DMS53 (cell line): ENCODE measurements at places on chromosomes 2 and 18.
A peak's percentile ranks its signal among the peaks of the same experiment; 100 is the strongest.

DNA sequence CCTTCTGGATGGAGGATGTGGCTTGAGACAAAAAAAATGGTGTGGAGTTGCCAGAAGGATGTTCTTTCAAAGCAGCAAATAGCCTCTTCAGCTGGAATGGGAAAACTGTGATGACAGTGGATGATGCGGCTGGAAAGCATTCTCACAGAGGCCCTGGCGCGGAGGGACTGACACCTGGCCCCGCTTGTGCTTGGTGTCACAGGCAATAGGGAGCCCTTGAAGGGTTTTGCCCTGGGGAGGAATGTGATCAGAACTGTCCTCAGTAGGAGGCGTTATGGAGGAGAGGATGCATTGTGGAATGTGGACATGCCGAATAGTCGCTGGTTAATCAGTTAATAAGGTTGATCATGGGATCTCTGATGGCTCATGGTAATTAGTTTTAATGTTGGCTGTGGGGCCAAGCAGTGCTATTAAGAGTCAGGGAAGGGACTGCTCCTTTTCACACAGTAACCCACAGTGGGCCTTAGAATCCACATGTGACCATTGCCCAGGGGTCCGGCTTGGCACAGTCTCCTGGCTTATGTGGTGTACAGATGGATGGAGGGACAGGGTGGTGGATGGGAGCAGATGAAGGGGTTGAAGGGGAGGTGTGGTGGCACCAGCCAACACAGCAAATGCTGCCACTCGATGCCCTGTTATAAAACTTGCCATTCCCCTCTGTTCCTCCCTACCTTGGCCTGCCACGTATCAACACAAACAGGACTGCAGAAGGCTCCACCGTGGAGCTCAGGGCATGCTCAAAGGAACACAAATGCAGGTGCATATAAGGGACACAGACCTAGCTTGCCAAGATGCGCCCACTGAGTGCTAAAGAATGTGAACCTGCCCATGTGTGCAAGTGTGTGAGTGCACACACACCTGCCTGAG is 71.7 kb downstream of the CIB4 start:
- no peak for DNase-seq

GRCh38 chr2:86301009-86301408 is 36.4 kb downstream of the REEP1 start:
- DNase-seq, result no peak

- DNase-seq, result peak; percentile 24
These were observed 1531.9 kb upstream of the ACVR2A start for GRCh38 chr2:146312899-146313298.

DNA sequence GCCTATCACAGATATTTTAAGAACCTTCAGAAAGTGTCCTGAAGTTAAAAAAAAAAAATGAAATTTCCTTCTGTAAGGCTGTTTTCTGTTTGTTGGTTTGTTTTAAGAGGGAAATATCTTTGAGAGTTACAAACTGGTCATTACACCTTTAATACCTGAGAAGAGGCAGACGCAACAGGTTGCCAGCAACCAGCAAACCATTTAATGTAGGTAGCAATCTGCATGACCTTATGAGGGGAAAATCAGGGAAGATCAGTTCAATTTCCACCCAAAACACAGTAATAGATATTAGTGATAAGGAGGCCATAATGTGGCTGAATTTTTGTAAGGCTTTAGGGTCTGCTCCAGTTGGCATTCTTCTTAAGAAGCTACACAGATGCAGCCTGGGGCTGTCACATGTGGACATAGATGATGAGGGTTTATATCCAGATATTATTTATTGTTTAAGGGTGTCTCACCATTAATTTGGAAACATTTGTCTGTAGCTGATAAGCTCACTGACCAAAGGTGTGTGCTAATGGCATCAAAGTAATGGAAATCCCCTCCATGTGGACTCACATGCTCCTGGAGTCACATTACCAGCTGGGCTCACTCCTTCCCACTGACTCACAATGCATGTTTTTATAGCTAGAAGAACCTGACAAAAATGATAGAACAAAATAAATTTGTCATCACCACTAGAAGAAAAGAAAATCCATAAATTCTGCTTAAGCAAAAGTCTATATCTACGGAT is 83.5 kb upstream of the DTNA start:
- peak; percentile 17 for DNase-seq

DNA sequence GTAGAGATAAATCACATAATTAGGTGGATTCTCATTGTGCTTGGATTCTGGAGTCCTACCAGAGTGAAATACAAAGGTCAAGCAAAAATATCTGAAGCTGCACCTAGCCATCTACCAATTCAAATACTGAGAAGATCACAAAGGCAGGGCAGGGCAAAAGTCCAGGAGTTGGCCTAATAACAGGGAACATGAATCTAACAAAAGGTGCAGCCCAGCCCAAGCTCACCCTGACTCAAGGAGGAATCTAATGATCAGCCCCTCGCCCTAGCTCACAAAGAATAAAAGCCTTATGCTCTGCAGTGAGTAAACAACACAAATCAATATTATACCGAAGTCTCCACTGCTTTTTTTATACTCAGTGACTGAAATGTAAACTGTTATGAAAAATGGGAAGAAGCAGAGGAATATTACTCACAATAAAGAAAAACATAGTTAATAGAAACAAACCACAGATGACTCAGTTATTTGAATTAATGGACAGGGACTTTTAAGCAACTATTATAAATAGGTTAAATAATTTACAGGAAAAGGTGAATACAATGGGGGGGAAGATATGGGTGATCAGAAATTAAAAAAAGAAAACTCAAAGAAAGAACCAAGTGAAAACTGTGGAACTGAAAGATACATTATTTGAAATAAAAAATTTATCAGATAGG is 49.5 kb downstream of the ANTXR1 start:
- no peak for DNase-seq

- DNase-seq, result no peak
These were observed 113.6 kb downstream of the MCFD2 start for GRCh38 chr2:46801731-46802664.
